ENCODE measurements at places on chromosomes 2 and 18.

DNA sequence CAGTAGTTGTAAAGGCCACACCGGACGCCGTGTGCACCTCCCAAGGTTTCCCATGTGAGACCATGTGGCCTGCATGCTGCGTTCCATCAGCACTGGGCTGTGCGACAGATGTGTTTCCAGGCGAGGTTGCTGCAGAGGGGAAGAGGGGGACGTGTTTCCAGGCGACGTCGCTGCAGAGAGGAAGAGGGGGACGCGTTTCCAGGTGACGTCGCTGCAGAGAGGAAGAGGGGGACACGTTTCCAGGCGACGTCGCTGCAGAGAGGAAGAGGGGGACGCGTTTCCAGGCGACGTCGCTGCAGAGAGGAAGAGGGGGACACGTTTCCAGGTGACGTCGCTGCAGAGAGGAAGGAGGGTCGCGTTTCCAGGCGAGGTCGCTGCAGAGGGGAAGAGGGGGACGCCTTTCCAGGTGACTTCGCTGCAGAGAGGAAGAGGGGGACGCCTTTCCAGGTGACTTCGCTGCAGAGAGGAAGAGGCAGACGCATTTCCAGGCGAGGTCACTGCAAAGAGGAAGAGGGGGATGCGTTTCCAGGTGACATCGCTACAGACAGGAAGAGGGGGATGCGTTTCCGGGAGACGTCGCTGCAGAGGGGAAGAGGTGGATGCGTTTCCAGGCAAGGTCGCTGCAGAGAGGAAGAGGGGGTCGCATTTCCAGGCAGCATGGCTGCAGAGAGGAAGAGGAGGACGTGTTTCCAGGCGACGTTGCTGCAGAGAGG lies 24.5 kb downstream of the NFATC1 start:
- DNase-seq, result no peak

DNA sequence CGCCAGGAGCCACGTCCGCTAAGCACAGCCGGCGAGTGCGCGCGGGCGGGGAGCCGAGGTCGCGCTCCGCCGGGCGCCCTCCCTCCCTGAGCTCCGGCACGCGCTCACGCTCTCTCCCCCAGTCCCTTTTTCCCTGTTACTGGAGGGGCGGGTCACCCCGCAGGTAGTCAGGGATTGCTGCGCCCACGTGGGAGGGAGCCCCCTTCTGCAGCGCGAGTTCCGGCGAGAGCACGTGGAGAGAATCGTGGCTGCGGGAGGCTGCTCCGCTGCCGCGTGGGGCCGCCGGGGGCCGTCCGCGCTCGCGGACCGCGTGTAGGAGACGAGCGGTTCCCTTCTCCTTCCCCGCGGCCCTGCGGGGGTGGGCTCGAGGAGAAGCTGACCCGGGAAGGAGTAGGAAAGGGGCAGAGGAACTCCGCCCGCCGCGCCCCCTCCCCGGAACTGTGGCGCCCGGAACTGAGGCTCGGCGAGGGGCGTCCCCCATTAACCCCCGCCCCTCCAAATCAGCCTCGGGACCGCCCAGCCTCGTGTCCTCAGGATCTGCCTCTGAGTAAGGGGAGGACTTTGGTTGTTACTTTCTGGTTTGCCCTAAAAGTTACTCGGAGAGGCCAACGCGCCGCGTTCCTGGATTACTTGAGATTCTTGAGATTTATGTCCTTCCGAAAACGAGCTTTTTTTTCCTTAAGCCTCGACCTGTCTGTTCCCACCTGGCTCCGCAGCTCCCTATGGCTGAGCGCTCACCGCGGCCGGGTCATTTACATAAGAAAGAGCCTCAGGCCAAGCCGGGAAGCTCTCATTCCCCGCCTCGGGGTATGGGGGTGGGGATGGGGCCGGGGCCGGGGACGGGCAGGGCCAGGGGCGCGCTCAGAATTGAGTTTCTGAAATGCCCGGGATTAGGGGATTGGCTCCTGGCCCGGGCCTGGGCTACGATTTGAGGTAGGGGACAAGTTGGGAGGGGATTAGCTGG lies 1.1 kb downstream of the HK2 start:
- peak; percentile 50 for DNase-seq

DNA sequence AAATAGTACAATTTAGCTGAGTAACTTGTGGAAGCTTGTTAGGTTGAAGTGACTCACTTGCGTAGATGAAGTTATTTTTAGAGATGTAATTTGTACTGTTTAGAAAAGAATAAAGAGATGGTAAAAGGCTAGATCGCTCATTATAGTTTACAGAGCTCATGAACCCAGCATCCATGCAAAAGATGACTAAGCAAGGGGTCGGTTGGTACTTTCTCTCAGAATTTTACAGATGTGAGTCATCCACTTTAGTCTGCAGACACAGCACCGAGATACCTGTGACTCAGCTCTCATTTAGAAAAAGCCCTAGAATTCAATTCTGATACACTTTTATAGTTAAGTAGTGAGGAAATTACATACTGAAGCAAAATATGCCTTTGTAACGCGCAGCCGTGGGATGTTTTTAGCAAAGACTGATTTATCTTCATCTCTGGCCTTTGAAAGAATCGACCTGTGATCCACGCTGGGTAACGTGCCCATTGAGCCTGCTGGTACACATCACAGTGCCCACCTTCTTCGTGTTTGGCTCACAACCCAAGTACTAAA lies 116.5 kb upstream of the FOSL2 start:
- DNase-seq, result peak; percentile 95

DNA sequence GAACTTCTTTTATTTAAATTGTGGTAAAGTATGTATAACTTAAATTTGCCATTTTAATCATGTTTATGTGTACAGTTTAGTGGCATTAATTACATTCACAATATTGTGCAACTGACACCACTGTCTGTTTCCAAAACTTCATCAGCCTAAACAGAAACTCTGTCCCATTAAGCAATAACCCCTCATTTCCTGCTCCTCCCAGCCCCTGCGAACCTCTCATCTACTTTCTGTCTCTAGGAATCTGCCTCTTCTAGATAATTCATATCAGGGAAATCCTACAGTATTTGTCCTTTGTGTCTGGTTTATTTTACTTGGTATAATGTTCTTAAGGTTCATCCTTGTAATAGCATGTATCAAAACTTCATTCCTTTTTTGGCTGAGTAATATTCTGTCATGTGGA lies 75.1 kb downstream of the BOLA3 start:
- no peak for DNase-seq

GRCh38 chr18:59631583-59632181 lies 65.5 kb downstream of the CCBE1 start:
- DNase-seq, result peak; percentile 71

- no peak for DNase-seq
These were observed 104.5 kb downstream of the ACAA2 start for GRCh38 chr18:49708662-49709346.

DNA sequence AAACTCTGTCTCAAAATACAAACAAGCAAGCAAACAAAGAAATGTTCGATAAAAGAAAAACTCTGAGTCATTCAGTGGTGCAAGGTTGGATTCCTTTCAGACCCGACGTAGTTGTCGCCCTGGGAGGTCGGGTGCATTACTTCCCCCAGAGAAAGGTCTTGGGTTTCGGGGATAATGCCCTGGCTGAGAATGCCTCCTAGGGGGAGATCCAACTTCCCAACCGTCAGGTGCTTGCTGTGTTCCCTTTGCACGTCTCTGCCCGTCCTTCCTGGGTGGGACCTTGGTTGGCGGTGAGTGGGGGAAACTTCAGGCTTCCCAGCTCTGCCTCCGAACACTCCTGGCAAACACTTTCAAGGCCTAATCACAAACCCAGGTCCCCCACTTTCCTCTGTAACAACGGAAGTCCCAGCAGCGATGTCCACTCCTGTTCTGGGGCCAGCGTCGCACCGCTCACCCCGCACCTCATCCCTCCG lies 609 bp downstream of the TPGS2 start:
- peak; percentile 76 for DNase-seq

Measured in fibroblast of pulmonary artery (primary cell).